ENCODE measurements at places on chromosomes 3 and 15.

- no peak for DNase-seq
Observed at GRCh38 chr3:128091586-128091985, 32.0 kb downstream of the RUVBL1 start.

GRCh38 chr3:172094621-172095557 lies 55.5 kb downstream of the FNDC3B start:
- no peak for DNase-seq

DNA sequence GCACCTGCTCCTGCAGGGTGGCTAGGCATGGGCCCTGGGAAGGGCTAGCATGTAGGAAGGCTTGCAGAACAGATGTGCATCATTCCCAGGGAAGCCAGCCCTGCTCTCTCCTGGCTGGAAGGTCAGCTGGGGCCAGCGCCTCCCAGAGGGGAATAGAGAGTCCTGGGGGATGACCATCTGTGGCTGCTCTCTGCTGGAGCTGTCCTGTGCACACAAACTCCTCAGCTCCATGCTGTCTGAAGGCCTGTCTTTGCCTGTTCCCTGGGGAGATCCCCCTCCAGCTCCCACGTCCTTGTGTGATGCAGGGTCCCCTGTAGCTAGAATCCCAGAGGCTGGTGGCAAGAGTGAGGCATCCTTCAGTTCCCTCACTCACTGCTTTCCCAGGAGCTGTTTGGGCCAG lies 19.3 kb downstream of the IL16 start:
- no peak for DNase-seq

DNA sequence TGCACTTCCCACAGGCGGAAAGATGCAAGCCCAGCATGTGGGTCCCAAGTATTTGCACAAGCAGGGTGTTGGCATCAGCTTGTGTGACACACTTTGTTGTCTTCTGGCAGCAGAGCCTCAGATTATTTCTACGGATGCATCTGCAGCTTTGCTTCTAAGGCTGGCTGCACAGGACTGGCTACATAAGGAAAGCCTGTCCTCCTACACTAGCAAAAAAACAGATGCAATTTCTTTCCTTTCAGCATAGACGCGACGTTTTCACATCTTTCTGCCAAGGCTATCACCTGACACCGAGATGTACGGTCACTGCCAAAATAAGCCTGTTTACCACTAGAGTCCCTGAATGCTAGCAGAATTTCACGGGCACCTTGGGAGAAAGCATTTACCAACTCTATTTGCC lies 13.5 kb downstream of the MRPS11 start:
- DNase-seq: no peak

DNA sequence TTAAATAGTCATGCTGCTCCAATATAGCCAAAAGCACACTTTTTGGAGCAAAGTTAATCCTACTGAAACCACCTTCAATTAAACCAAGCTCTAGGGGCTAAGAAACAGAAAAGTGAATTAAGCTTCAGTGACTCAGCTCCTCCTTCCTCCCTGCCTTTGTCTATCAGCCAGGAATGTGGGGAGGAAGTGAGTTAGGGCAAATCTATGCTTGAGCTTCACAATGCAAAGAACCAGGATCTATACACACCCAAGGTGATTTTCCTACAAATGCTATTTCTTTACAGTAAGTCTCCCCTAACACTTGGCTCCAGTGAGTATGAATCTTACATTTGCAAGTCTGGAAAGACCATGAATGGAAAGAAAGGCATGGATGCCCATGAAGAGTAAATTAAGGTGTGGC lies 212.1 kb downstream of the P3H2 start:
- no peak for DNase-seq

Measured in Kasumi-1 (cell line).